ENCODE measurements at places on chromosomes 16 and 17. TPM values are rescaled to one million over a fixed set of nuclear protein-coding genes. Genes with fewer than 3 reads are reported as not detected.

DNA sequence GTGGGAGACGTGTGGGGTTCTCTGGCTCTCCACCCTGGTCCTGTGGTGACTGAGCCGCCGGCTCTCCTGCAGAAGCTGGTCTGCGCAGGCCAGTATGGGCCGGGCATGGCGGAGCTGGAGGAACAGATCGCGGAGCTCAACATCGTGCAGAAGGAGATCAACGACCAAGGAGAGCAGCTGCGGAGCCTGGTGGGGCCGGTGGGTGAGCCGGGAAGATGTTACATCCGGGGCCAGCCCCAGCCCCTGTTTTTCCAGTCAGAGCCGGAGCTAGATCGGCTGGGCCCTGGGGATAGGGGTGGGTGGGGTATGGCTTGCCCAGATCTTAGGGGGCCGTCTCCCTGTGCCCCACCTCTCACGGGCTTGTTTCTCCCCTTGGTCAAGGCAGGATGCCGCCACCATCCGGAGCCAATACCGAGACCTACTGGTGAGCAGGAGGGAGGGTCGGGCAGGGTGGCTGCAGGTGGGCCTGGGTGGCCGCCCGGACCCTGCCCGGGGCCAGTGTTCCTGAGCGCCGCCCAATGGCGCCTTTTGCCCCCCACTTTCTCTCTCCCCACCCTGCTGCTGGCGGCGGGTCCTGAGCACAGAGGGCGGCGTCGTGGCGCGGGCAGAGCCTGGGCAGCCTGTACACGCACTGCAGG is 5.0 kb downstream of the EVPLL start:
- no peak for DNase-seq

GRCh38 chr17:8284126-8284525 is 4.3 kb upstream of the RANGRF start:
- no peak for DNase-seq

SULT1A2 gene
- 0.17 TPM for total RNA-seq

- no peak for DNase-seq
Observed at GRCh38 chr16:82358606-82359221, 188.7 kb upstream of the MPHOSPH6 start.

- DNase-seq, result no peak
Observed at GRCh38 chr17:27566671-27567562, 64.1 kb upstream of the LGALS9 start.

GRCh38 chr16:7517496-7517895 is 184.9 kb downstream of the RBFOX1 start:
- no peak for DNase-seq

TSPAN10 gene
- total RNA-seq, result 0.14 TPM

DNA sequence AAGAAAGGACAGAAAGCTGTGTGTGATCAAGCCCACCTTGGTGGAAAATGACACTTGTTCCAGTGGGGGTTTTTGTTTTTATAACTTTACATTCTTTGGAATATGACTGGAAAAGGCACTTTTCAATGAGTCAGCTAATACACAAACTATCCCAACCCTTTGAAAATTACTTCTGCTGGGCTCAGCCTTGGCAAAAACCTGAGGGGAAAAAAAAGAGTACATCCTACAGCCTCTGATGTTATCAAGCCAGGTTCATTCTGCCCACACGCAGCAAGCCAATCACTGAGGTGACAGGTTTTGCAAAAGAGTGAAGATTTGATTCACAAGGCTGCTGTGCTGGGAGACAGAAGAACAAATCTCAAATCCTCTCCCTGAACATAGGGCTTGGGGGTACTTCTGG is 484.5 kb upstream of the ERCC4 start:
- DNase-seq, result no peak

GRCh38 chr17:39244600-39245570 is 19.1 kb upstream of the STAC2 start:
- DNase-seq, result no peak

All from epithelial cell of proximal tubule (primary cell).